LHCN-M2 (cell line): ENCODE measurements at places on chromosomes 11 and 22.
A peak's percentile ranks its signal among the peaks of the same experiment; 100 is the strongest.

- peak; percentile 35 for DNase-seq
These were observed 289.7 kb downstream of the ST3GAL4 start for GRCh38 chr11:126645186-126645585.

DNA sequence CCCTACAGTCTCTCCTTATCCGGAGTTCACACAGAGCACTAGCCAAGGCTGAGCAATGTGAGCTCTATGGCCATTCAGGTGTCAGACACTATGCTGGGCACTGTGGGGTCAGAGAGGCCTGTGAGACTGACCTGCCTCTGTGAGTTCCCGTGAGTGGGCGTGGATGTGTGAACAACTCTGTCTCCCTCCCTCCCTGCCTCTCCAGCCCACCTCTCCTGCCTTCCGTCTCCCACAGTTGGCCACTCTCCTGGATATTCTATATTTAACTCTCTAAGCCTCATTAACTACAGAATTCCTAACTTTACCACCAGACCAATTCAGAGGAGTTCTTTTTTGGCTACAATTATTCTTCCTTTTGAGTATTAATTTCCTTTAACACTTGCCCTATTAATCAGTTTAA, 191.6 kb upstream of the NCAM1 start:
- DNase-seq, result no peak

DNA sequence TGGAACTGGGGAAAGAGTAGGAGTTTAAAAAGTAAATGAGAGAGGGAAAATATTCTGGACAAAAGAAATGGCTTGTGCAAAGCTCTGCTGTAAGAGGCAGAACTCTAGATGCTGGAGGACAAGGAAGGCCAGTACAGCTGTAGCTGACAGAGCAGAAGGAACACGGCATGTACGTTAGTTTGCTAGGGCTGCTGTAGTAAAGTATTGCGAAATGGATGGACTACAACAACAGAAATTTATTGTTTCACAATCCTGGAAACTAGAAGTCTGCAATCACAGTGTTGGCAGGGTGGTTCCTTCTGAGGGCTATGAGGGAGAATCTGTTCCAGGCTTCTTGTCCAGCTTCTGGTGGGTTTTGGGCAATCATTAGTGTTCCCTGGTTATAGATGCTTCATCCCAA, 454.4 kb downstream of the NTM start:
- DNase-seq, result no peak

GRCh38 chr11:117110294-117110950, 12.2 kb upstream of the SIK3 start:
- DNase-seq, result no peak

GRCh38 chr11:98701541-98701940, 319.2 kb upstream of the CNTN5 start:
- no peak for DNase-seq

- no peak for DNase-seq
These were observed 54.8 kb upstream of the CECR2 start for GRCh38 chr22:17314487-17314886.

- DNase-seq, result no peak
These were observed 84.1 kb downstream of the PARVA start for GRCh38 chr11:12461516-12461915.

DNA sequence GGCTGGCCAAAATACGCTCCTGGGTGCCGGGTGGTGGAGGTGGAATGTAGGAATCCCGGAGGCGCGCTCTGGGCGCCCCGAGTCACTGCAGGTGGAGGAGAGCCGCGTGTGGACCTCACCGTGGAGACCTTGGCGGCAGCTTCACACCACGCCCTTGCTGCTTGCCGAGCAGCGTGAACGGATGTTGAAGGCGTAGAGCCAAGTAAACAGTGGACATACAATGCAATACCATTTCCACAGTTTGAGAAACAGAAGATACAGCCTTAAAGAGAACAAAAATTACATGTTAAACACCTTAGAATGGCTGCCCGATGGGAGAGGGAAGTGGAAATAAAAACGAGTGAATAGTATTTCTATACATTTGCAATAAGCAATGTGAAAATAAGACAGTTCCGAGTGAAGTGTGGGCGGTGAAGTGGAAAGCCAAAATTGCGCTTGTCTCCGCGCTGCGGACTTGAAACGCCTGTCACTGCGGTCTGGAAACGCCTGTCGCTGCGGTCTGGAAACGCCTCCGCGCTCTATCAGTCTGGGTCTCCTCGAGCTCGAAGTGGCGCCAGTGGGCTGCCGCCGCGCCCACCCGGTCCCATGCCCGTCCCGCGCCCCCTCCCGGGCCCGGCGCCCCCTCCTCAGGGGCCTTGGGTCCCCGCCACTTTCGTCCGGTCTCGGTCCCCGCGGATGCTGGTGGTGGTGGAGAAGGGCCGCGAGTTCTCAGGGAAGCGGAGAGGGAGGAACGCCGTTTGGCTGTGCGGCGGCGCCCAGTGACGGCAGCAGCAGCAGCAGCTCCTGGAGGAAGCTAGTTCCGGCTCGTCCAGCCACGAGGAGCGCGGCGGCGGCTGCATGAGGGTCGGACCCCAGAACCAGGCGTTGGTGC, 1.6 kb downstream of the NCR3LG1 start:
- DNase-seq, result peak; percentile 72

DNA sequence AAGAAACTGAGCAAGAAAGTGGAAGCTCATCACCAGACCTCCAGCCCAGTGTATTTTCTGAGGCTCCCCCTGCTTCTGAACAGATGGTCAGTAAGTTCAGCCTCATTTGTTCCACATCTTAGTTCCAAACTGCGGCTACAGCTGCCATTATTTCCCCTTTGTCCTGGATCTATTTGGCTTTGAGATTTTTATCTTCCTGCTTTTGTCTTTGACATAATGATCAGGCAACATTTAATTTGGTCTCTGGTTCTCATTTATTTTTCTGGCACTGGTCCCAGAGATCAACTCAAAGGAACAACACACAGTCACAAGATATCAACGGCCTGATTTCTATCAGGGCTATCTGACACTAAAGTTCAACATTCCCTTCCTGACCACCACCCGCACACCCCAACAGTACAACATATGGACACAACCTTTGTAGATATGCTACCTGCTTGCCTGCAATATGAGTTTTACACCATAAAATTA, 137.5 kb downstream of the FAM76B start:
- DNase-seq, result no peak

- no peak for DNase-seq
These were observed 80.7 kb downstream of the RBFOX2 start for GRCh38 chr22:35947794-35948425.

- DNase-seq, result no peak
These were observed 64.5 kb downstream of the SHISAL1 start for GRCh38 chr22:44247923-44248892.

DNA sequence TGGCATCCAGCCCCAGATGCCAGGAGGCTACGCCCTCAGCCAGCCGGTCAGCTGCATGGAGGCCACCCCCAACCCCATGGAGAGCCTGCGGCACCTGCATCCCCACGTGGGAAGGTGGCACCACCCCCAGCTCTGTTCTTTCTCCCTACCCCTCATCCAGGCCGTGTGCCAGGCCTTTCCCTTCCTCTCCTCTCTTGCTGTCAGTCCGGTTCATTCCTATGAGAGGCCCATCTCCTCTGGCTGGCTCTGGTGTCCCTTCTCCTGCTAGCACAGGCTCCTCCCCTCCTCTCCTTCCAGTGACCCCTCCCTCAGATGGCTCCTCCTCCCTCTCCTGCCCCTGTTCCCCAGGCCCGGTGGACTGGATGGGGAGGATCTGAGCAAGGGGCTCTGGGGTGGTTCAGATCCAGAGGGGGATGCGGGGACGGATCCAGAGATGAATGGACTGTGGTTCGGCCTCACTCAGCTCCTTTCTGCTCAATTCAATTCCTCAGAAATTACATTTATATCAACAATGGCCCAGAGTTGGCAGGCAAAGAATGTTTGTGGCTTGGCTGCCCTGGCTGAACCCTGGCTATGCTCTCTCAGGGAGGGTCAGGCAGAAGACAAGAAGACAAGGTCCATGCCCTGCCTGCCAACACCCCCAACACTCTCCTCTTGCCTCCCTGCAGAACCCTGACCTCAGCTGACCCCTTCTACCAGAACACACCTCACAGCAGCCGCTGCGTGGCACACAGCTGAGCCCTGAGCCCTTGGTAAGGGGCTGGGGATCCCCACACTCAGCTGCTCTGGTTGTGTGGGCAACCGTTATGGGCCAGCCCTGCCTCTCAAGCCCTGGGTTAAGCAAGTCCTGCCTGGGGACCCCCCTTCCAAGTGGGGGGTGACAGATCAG, 18.5 kb upstream of the LRRC10B start:
- no peak for DNase-seq

- DNase-seq, result peak; percentile 41
These were observed 29.5 kb downstream of the TRIOBP start for GRCh38 chr22:37726241-37726887.

- peak; percentile 20 for DNase-seq
These were observed 11.4 kb downstream of the SHANK3 start for GRCh38 chr22:50683994-50684371.

DNA sequence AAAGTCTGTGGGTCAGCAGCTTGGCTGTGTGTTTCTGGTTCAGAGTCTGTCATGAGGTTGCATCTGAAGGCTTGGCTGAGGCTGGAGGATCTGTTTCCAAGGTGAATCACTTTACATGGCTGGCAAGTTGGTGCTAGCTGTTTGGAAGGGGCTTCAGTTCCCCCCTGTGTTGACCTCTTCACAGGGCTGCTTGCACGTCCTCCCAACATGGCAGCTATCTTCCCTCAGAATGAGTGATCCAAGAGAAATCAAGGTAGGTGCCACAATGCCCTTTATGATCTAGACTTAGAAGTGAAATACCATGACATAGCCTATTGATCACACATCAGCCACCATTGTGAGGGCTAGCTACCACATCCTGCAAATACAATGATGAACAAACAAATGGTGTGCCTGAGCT, 9.9 kb downstream of the APOA4 start:
- no peak for DNase-seq

DNA sequence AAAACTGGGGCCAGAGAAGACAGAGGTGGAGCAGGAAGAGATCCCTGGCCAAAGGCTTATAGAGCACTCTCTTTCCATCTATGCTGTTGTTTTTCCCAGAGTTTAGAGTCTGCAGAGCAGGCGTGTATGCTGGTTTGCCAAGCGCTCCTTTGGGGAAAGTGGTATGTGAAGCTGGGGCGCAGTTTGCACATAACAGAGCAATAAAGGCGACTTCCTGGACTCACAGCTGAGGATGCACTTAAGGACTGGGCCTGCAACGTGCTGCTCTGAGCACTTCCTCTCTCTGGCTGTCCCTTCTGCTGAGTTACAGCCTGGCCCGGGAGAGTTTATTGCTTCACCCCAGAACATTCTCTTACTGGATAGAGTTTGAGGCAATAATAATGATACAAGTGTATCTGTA, 41.7 kb downstream of the THAP12 start:
- no peak for DNase-seq

GRCh38 chr11:102469196-102469821, 16.7 kb upstream of the TMEM123 start:
- no peak for DNase-seq

DNA sequence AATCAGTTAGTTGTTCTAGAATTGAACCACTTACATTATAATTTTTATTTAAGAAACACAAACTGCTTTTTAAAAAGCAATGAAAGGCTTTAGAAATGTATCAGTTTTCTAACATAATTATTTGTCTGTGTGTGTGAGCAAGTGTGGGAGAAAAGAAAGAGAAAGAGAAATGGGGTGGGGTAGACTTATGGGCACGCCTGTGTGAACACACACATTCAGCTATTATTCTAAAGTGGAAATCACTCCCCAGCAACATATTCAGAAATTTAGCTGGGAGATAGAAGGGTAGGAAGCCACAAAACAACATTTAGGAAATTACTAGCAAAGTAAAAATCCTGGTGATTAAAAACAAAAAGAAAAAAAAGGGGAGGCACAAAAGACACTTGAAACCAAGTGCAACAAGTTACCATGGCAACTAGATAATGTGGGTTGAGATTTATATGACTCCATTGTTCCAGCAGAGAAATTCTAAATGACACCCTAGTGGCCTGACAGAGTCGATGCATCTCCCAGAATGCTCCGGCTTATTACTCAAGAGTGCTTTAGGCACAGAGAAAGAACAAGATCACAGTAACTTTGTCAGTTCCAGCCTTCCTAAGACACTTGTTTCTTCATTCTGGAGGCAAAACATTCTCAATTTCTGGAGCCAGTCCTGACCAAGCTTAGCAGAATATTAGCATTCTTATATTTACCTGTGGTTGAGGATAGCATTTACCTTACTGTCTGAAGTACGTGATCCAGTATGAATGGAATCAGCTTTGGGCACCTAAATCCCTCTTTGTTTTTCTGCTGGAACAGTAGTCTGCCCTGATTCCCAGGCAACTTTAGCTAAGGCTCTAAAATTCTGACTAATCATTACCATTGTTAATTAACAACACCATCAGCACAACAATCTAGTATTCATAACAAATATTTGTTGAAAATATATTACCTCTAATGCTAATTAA, 444.4 kb downstream of the DLG2 start:
- peak; percentile 1 for DNase-seq

DNA sequence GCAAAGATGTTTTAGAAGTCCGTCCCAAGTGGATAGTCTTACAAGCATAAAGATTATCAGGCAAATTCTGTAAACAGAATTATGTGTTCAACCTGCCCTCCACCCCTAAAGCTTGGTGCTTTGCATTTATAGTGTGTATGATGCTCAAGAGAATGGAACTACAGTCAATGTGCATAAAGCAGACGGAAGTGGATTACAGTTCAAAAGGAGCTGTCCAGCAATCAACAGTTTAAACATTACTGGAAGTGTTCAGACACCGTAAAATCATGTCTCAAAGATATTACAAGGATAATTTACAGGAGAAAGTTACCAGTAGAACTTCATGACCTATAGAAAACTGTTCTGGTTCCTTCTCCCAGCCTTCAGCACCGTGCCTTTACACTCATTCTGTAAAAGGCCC, 1.0 kb downstream of the RIC3 start:
- DNase-seq, result peak; percentile 5

DNA sequence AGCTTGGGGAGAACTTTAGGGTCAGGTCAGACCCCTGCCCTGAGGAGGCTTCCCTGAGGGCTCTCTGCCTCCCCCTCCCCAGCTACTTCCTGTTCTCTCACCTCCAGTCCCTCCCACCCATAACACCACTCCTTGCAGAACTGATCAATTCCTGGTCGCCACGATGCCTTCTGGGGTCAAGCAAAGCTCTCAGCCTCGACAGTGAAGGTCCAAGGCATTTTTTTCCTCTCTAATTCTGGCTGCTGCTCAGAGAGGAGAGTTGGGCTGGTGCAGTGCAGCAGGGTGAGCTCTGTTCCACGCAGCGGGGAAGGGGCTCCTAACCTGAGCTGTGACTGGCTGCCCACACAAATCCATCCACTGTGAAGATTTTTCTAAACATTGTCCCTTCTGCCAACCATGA, 628.4 kb downstream of the BRD1 start:
- no peak for DNase-seq

GRCh38 chr11:124277804-124278203, 21.6 kb downstream of the OR8G5 start:
- DNase-seq, result peak; percentile 27

DNA sequence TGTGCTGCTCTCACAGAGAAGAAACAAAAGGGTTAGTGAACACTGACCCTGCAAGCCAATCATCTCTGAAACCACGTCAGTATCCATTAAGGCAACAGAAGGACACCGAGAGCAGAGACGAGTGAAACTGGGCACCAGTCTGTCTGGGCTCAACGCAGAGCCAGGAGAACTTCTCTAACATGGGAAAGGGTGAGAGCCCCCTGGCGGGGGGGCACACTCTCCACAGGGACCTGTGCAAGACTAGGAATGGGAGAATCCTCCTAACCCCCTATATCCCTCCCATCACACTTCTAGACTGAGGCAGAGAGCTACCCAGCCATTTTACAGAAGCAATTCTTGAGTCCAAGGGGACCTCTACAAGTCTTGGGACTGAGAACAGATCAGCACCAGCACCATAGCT, 285.8 kb downstream of the SOX6 start:
- no peak for DNase-seq

- DNase-seq, result no peak
These were observed 11.4 kb downstream of the UCP2 start for GRCh38 chr11:73971175-73971719.
